ENCODE measurements at places on chromosomes 16 and 17.

GRCh38 chr17:58640202-58640601 is 51.6 kb downstream of the TEX14 start:
- no peak for DNase-seq

DNA sequence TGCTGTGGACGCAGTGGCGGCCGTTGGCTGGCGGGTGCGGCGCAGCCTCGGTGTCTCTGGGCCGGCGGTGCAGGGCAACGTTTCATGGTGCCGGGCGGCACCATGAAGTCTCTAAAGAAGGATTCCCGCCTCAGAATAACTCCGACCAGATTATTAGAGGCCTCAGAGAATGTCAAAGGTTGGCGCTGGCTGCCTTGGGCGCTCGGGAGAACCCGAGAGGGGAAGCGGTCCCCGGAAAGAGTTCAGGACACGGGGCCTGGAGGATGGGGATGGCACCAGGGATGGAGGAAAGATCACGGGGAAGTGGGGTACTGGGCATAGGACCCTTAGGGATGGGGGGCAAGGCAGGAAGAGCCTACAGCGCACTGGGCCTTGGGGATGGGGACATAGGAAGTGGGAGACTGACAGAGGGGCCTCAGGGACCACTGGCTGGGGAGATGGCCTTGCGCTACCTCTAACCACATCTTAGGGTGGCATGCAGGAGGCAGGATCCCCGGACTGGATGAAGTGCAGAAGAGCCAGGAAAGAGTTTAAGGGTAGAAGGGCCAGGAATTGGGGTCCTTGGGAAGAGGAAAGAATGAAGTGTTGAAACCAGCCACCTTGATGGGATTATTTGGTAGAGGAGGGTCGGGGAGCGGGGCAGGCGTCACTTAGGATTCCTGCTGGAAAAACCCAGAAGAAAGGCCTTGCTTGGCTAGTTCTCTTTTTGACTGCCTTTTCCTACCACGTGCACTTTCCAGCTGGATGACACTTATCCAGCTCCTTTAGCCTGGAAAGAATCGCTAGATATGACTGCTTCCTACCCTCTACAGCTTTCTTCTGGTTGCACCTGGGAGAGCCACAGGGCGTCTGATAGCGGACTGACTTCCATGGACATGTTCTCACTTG is 578 bp downstream of the MYCBPAP start:
- no peak for DNase-seq

GRCh38 chr17:80984749-80985148 is 6.9 kb upstream of the CHMP6 start:
- DNase-seq: no peak

DNA sequence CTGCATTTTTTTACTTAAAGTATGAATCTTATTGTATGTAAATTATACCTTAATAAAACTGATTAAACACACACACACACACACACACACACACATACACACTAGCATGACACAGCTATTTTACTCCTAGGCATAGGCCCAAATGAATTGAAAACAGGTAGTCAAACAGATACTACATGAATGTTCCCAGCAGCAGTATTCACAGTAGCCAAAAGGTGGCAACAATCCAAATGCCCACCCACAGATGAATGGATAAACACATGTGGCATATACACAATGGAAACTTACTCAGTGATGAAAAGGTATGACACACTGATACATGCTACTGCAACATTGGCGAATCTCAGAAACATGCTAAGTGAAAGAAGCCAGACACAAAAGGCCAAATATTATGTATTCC is 223.5 kb downstream of the CYB561 start:
- DNase-seq: no peak

- DNase-seq: no peak
These were observed 765 bp upstream of the PRM2 start for GRCh38 chr16:11276896-11277593.

DNA sequence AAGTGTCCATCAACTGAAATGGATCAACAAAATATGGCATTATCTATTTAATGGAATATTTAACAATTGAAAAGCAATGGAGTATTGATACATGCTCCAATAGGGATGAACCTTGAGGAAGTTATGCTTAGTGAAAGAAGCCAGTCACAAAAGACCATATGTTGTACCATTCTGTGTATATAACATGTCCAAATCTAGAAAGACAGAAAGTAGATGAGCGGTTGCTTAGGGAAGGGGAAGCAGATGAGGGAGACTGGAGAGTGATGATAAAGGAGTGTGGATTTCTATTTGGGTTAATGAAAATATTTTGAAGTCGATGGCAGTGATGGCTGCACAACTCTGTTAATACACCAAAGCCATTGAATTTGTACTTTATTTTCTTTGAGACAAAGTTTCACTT is 8.5 kb upstream of the ERN1 start:
- DNase-seq: no peak

GRCh38 chr17:2092253-2092652 is 37.4 kb downstream of the HIC1 start:
- no peak for DNase-seq

DNA sequence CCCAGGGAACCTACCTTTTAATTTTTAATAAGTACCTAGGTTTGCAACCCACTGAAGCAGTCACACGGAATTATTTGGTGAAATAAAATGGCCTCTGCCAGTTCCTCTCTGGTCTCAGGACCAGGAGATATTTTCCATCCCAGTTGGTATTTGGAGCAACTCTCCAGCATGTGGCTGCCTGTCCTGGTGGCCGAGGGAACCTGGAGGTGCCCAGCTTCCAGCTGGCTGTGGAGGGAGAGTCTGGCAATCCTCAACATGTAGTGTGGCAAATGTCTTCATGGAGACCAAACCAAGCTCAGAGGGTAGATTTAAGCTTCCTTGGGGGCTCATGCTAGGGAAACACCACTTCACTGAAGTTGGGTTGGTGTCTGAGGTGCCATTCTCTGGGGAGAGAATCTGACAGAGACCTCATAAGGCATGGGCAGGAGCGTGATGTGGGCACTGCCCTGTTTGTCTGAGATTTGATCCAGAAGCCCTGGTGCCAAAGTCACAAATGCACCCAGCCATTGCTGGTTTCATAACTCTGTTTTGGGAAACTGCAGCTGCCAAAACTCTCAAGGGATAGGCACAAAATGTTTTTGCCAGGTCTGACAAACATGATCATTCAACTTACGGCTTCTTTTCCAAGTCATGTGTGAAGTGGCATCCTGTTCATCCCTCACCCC is 2.8 kb downstream of the MT1X start:
- DNase-seq: no peak

GRCh38 chr17:82502207-82502606 is 17.3 kb upstream of the FOXK2 start:
- DNase-seq: no peak

DNA sequence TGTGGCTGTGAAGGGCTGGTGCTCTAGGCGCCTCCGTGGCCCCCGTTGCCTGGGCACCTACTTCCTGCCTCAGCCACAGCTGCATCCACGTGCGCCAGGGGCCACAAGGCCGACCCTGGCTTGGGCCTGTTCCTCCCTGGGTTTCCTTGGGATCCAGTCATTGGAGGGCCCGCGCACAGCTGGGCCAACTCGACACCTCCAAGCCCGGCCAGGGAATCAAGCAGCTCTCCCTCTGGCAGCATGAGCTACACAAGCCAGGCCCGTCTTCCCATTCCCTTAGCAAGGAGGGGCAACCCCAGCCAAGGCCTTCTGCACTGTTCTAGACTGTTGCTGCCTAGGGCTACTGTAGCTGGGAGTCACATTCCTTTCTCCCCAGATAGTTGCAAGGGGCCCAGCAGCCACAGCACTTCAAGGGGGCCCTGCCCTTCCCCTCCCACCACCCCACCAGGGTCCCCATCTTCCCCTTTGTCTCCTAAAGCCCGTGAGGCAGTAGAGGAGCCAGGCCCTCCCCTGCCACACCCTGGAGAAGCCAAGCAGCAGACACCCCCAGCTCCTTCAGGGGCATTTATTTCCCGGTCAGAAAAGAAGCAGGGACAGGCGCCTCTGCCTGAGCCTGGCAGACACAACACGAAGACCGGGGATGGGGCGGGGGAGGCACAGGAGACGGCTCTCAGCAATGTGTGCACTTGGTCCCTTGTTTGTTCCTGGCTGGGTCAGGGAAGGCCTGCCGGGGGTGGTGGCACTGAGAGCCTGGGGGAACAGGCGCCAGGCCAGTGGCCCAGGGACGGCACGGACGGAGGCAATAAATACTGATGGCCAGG is 3.8 kb downstream of the ARHGDIA start:
- DNase-seq: no peak

GRCh38 chr16:49665482-49666230 is 190.3 kb downstream of the ZNF423 start:
- no peak for DNase-seq

DNA sequence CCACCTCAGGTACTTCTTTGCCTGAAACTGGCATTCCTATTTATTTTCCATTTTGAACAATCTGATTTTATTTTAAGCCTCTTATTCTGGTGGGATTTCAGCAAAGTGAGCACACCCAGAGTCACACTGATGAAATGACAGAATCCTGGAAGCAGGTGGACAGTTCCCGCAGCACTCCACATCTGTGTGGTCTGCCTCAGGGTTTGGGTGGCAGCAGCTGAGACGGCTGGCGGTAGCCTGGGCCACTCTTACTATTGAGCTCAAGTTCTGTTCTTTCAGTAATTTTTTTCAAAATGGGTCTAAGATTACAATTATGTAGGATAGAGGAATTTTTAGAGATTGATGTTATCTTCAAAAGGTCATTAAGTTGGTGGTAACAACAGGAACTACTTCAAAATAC is 32.5 kb upstream of the ENDOV start:
- DNase-seq: no peak

- DNase-seq: peak; percentile 22
These were observed 100.7 kb downstream of the MGAT5B start for GRCh38 chr17:76968707-76969597.

GRCh38 chr16:31269541-31269940 is 9.8 kb downstream of the ITGAM start:
- no peak for DNase-seq

- DNase-seq: peak; percentile 21
These were observed 9.7 kb upstream of the SNF8 start for GRCh38 chr17:48954300-48954755.

DNA sequence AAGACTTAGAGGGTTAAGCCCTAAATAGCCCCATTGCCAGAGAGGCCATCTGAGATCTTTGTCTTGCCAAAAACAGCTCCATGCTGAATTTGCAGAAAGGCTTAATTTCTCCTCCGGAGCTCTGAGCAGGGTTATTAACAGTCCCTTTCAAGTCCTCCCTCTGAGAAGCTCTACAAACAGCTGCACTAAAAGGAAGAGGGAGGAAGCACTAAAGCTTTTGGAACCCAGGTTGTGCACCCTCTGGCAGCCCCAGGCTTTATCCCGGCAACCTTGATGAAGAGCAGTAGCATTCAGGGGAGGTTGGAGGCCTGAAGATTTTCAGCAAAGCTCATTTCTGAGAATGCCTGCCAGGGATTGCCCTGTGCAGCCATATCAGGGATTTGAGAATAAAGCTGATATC is 554.7 kb downstream of the RBFOX1 start:
- DNase-seq: no peak

- no peak for DNase-seq
These were observed 24.1 kb downstream of the MYO1D start for GRCh38 chr17:32852811-32853210.

DNA sequence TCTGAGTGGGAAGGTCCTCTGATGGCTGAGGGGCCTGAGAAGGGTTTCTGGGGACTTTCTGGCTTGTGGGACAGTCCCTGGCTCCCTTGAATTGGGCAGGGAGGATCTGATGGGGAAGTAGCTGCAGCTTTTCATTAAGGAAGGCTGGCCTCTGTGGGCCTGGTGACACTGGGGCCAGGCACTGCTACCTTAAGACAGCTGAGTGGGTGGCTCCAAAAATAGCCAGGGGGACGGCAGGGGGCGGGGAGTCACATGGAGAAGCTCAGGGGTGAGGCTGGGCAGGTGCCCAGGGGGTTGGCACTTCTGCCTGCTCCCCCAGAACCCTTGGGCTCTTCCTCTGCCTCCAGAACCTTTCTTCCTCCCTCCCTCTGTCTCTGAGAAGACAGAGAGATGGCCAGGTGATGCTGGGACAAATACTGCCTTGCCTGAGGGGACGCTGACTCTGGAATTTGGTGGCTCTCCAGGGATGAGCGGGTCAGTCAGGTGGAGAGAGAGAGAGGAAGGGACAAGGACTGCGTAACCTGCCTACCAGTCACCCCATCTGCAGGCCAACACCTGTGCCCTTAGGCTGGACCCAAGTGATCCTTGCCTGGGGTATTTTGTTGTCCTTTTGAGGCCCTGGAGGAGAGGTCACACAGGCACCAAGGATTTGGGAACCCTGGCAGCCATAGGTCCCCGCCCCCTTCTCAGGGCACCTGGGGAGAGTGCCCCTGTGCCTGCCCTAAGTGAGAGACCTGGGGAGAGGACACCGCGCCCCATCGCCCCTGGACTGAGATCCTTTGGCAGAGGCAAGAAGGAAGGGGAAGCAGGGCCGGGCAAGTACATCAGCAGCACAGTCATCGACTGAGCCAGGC is 1.7 kb upstream of the SGCA start:
- DNase-seq: no peak

DNA sequence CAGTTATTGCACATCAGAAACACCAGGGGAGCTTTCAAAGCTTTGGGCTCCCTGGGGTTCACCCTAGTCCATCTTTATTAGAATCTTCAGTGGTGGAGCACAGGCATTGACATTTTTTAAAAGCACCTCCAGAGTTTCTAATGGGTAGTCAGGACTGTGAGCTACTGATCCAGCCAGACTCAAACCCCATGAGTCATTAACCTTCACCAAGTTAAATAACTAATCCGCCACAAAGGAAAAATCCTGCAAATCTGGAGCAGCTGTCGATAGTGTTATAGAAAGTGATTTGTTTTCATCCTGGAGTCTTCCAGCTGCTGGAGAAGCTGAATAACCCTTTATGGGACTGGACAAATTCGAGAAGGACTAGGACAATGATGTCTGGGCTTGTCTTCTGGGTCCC is 93.2 kb upstream of the PIRT start:
- DNase-seq: no peak

DNA sequence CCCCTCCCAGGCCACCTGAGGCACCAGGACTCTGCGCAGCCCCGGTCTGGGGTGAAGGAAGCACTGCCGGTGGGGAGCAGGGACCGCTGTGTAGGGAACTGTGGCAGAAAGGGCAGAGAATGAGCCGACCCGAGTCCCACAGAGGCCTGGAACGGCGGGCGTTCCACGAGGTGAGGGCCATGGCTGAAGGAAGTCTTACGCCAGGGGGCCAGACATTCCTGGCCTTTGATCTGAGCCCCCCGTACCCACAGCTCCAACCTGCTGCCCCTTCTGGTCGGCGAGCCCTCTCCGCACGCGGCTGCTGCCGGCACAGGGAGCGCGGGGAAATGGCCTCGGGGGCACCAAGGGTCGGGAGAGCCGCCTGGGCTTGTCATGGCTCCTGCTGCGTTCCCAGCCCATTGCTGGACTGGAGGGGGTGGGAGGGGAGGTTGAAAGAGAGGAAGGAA is 1.4 kb upstream of the WNT3 start:
- no peak for DNase-seq

DNA sequence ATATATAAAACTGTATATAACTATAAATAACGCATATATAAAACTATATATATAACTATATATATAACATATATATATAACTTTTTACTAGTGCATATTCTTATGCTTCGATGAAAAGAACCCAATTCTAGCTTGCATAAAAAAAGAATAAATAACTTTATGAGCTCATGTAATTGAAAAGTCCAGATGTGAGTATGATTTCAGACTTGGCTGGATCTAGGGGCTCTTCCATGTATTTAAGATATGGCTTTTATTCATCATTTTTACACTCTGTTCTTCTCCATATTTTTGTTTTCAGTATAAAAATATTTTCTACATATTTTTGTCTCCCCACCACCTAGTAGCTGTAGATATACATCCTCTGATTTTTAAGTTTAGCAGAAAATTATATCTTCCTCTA is 417.5 kb downstream of the CDH11 start:
- no peak for DNase-seq

Measured in T-helper 2 cell (primary cell).